ENCODE measurements at places on chromosomes 7 and 10. TPM values are rescaled to one million over a fixed set of nuclear protein-coding genes. Genes with fewer than 3 reads are reported as not detected.

SSBP1 gene
- total RNA-seq: 254 TPM

SHH gene
- total RNA-seq: not detected

UMAD1 gene
- 10.8 TPM for total RNA-seq

FBXL13 gene
- total RNA-seq: 1.2 TPM

SHOC2 gene
- 30.2 TPM for total RNA-seq

DNA sequence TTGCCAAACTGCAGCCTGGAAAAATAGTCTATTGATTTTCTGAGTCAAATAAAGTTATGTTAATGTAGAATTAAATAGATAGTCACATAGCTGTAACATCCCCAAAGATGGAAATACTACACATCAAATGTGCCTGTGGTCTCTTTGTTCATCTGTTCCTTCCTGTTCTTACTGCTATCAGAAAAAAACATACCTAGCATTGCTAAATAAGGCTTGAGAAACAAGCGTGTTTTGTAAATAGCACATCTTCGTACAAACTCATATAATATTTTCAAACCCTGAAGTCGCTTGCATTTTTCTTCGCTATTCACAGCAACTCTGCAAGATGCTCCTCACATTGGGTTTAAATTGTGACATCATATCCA, 116.1 kb downstream of the KLF6 start:
- no peak overlapping the region for H3K27ac ChIP-seq
- 0 out of 2 replicates have a peak overlapping the region, but pooled peaks have one; percentile 48 for H3K4me3 ChIP-seq
- H3K4me1 ChIP-seq: no peaks in the 10 kb centered on the region
- no peaks in the 10 kb centered on the region for H3K36me3 ChIP-seq

DNA sequence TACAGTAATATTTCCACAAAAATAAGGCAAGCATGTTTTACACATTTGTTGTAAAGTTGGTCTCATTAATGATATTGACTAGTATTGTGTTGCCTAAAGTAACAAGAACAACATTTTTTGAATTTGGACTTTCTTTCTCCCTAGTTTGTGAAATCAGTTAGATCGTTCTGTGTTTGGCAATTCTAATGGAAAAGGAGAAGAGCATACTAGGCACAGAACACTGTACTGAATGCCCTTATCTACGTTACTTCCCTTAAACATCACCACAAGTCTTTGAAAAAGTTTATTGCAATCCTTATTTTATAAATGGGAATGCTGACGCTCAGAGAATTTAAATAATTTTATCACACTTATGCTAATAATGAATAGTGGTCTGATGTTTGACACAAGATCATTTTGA, 372.2 kb downstream of the EXOC4 start:
- H3K36me3 ChIP-seq: no peaks in the 10 kb centered on the region
- H3K27me3 ChIP-seq: no peaks in the 10 kb centered on the region
- no peaks in the 10 kb centered on the region for H3K4me1 ChIP-seq
- no peak overlapping the region for H3K27ac ChIP-seq

DNA sequence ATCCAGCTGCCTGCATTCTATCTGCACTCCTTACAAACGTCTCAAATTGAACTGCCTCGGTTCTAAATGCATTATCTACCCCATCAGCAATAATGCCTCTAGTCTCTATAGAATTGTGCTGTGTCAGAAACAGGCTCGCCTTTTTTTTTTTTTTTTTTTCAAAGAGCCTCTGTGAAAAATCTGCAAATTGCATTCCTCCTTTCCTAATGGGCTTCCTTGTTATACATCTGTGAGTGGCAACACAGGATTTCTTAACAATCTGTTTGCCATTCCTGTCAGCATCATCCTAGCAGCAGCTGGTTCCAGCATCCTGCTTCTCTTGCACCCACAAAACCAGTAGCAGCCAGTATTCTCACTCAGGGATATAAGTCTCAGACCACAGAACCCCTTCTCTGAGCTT, 413.5 kb upstream of the SEMA3D start:
- H3K4me1 ChIP-seq: no peaks in the 10 kb centered on the region
- no peaks in the 10 kb centered on the region for H3K36me3 ChIP-seq
- no peak for DNase-seq
- H3K27me3 ChIP-seq: no peaks in the 10 kb centered on the region
- H3K27ac ChIP-seq: no peak overlapping the region
- H3K4me3 ChIP-seq: no peak overlapping the region

GRCh38 chr7:148882841-148883265, 1.2 kb downstream of the EZH2 start:
- no peaks in the 10 kb centered on the region for H3K4me1 ChIP-seq
- no peak for DNase-seq
- H3K27me3 ChIP-seq: no peaks in the 10 kb centered on the region
- no peaks in the 10 kb centered on the region for H3K36me3 ChIP-seq
- H3K27ac ChIP-seq: no peak overlapping the region

GRCh38 chr10:78458983-78459638, 425.4 kb downstream of the RPS24 start:
- H3K36me3 ChIP-seq: no peaks in the 10 kb centered on the region

DNA sequence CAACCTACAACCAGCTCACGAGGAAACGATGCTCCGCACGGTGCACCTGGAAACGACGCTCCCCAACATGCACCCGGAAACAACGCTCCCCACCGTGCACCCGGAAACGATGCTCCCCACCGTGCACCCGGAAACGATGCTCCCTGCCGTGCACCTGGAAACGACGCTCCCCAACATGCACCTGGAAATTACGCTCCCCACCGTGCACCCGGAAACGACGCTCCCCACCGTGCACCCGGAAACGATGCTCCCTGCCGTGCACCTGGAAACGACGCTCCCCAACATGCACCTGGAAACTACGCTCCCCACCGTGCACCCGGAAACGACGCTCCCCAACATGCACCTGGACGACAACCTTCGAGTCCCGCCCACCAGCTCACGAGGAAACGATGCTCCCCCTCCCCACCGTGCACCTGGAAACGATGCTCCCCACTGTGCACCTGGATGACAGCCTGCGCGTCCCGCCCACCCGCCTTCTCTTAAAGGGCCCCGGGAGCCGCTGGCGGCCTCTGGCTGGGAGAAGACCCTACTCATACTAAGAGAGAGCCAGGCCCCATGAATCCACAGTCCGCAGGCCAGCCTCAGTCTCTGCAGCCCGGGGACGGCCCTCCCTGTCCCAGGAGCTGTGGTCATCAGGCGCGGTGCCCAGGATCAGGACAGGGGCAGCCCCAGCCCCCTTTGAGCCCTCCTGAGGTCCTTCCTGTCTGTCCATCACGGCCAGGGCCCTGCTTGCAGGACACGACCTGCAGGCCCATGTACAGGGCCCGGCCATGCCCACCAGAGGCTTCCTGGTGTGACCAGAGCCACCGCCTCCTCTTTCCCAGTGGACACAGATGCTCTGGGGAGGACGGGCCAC, 98.3 kb downstream of the PDGFA start:
- no peaks in the 10 kb centered on the region for H3K27me3 ChIP-seq
- no peak overlapping the region for H3K4me3 ChIP-seq
- no peaks in the 10 kb centered on the region for H3K36me3 ChIP-seq
- DNase-seq: peak; percentile 55

GRCh38 chr10:132477398-132478340, 59.9 kb upstream of the INPP5A start:
- H3K4me1 ChIP-seq: no peaks in the 10 kb centered on the region
- H3K4me3 ChIP-seq: no peak overlapping the region
- no peaks in the 10 kb centered on the region for H3K27me3 ChIP-seq
- H3K36me3 ChIP-seq: no peaks in the 10 kb centered on the region
- no peak overlapping the region for H3K27ac ChIP-seq

GRCh38 chr10:30527623-30528428, 93.8 kb downstream of the MAP3K8 start:
- DNase-seq: no peak
- H3K27ac ChIP-seq: no peak overlapping the region
- H3K4me3 ChIP-seq: no peak overlapping the region
- no peaks in the 10 kb centered on the region for H3K27me3 ChIP-seq
- H3K4me1 ChIP-seq: peaks cover 17% of the 10 kb centered on the region

GRCh38 chr7:111199643-111200042, 108.7 kb downstream of the LRRN3 start:
- no peaks in the 10 kb centered on the region for H3K27me3 ChIP-seq
- no peaks in the 10 kb centered on the region for H3K4me1 ChIP-seq
- H3K36me3 ChIP-seq: no peaks in the 10 kb centered on the region
- H3K4me3 ChIP-seq: no peak overlapping the region
- DNase-seq: no peak

GRCh38 chr10:74329873-74330272, 178.9 kb downstream of the ADK start:
- no peak overlapping the region for H3K4me3 ChIP-seq
- no peaks in the 10 kb centered on the region for H3K27me3 ChIP-seq
- no peaks in the 10 kb centered on the region for H3K4me1 ChIP-seq

DNA sequence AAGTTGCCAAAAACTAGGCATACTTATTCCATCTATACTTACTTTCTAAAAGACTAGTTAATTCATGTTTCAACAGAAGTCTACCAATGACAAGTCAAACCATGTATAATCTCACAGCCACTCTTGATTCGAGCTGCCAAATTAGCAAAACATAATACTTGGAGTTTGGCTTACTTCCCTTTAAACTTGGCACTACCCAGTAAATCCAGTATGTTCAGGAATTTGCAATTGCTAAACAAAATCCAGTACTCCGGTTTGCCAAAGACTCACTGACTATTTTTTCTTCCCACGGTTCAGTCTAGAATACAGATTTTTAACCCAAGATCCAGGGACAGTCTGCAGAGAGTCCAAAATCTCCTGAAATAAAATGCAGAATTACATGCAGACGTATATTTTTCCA, 4.6 kb downstream of the OAT start:
- peaks cover 2% of the 10 kb centered on the region for H3K4me1 ChIP-seq
- DNase-seq: no peak
- H3K36me3 ChIP-seq: no peaks in the 10 kb centered on the region
- no peak overlapping the region for H3K4me3 ChIP-seq
- H3K27me3 ChIP-seq: no peaks in the 10 kb centered on the region
- no peak overlapping the region for H3K27ac ChIP-seq

DNA sequence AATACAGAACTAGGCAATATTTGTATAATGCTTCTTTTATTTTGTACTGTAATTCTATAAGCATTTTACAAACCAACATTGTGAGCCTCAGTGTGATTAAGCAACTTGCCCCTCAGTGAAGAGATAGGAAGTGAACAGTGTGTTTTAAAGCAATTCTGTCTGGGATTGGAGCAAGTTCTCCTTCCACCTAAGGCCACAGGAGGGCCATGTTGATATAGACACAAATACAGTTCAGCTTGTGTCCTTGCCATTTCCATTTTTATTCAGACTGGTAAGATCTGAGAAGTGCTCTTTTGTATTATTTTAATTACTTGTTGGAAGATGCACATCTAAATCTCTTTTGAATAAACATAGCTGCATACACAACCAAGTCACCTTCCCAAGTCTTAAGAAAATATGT, 416.3 kb upstream of the COBL start:
- DNase-seq: no peak
- no peaks in the 10 kb centered on the region for H3K36me3 ChIP-seq
- H3K4me3 ChIP-seq: no peak overlapping the region
- no peak overlapping the region for H3K27ac ChIP-seq

DNA sequence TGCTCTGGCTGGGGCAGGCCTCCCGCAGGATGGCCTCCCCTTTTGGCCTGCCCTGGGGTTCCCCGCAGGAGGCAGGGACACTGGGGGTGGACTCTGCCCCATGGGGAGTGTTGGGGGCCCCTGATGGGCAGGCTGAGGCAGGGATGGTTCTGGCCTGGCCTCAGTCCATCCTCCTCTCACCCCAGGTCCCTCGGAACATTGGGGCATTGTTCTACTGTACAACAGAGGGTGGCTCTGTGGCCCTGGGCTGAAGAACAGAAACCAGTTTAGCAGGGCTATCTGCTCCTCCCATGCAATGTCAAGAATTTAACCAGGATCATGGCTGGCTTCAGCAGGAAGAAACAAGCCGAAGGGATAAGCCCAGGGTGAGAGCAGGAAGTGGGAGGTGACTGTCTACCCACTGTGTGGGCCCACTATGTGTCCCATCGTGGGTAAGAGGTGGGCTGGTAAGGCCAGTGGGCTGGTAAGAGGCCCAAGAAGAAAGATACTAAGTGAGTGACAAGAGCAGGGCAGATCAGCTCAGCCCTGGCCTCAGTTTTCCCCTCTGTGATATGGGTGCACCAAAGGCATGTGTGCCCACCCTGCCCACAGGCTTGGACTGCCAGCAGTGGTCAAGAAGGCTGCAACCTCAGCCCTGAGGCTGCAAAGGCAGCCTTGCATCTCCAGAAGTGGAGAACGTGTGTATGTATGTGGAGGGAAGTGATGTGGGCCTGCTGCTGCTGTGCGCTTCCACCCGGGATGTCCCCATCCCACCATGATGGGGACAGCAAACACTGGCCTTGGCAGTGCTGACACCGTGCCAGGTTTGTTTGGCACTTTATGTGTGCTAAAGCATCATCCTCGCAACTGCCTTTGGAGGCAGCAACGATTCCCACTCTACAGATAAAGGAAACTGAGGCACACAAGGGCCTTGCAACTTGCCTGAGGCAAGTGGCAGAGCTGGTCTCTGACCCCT, 138.9 kb downstream of the SH3PXD2A start:
- H3K4me3 ChIP-seq: no peak overlapping the region
- H3K27ac ChIP-seq: no peak overlapping the region
- H3K27me3 ChIP-seq: no peaks in the 10 kb centered on the region
- no peak for DNase-seq
- H3K4me1 ChIP-seq: 0 out of 2 replicates have a peak, but pooled peaks cover 3% of the 10 kb centered on the region

- DNase-seq: no peak
- no peaks in the 10 kb centered on the region for H3K4me1 ChIP-seq
- H3K27me3 ChIP-seq: no peaks in the 10 kb centered on the region
- no peak overlapping the region for H3K4me3 ChIP-seq
These were observed 144.2 kb upstream of the GLI3 start for GRCh38 chr7:42381161-42381560.

GRCh38 chr10:21943633-21944265, 59.8 kb downstream of the DNAJC1 start:
- H3K27ac ChIP-seq: no peak overlapping the region
- no peaks in the 10 kb centered on the region for H3K4me1 ChIP-seq
- no peak overlapping the region for H3K4me3 ChIP-seq
- H3K27me3 ChIP-seq: no peaks in the 10 kb centered on the region
- H3K36me3 ChIP-seq: no peaks in the 10 kb centered on the region

DNA sequence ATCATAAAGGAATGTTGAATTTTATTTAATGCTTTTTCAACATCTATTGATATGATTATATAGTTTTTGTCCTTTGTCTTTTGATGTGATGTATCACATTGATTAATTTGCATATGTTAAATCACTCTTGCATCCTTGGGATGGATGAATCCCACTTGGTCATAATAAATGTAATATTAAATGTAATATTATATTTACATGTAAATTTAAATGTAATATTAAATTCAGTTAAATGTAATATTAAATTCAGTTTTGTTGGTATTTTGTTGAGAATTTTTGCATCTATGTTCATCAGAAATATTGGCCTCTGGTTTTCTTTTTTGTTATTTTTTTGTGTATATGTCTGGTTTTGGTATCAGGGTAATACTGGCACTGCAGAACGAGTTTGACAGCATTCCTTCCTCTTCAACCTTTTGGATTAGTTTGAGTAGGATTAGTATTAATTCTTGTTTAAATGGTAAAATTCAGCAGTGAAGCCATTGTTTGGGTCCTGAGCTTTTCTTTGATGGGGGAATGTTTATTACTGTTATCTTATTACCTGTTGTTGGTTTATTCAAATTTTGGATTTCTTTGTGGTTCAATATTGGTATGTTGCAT, 37.8 kb downstream of the ABCA13 start:
- no peak overlapping the region for H3K4me3 ChIP-seq
- H3K27ac ChIP-seq: no peak overlapping the region
- no peaks in the 10 kb centered on the region for H3K4me1 ChIP-seq
- H3K36me3 ChIP-seq: no peaks in the 10 kb centered on the region
- no peak for DNase-seq
- H3K27me3 ChIP-seq: no peaks in the 10 kb centered on the region

- H3K4me3 ChIP-seq: no peak overlapping the region
- no peak overlapping the region for H3K27ac ChIP-seq
- H3K27me3 ChIP-seq: no peaks in the 10 kb centered on the region
- no peaks in the 10 kb centered on the region for H3K36me3 ChIP-seq
- H3K4me1 ChIP-seq: no peaks in the 10 kb centered on the region
These were observed 1111.3 kb downstream of the TYW1 start for GRCh38 chr7:68107968-68108367.

All from H1 (cell line).